OCI-M1 (cell line): ENCODE measurements at places on chromosomes 6 and 20.
A peak's percentile ranks its signal among the peaks of the same experiment; 100 is the strongest.

DNA sequence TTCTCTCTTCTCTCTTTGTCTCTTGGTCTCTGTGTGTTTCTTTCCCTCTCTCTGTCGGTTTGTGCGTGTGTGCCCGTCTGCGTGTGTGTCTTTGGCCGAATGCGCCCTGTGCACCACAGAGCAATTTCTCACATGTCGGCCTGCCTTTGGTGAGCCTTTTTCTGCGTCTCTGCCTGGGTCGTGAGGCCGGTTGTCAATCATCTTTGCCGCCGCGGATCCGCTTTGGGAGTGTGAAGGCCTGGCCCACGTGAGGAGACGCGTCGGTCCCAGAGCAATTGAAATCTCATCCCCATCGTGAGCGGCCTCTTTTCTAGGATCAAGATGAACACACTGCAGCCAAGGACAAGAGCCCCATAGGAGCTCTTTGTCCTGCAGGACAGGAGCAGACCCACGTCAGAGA lies 580.7 kb upstream of the ZNF337 start:
- DNase-seq, result no peak

DNA sequence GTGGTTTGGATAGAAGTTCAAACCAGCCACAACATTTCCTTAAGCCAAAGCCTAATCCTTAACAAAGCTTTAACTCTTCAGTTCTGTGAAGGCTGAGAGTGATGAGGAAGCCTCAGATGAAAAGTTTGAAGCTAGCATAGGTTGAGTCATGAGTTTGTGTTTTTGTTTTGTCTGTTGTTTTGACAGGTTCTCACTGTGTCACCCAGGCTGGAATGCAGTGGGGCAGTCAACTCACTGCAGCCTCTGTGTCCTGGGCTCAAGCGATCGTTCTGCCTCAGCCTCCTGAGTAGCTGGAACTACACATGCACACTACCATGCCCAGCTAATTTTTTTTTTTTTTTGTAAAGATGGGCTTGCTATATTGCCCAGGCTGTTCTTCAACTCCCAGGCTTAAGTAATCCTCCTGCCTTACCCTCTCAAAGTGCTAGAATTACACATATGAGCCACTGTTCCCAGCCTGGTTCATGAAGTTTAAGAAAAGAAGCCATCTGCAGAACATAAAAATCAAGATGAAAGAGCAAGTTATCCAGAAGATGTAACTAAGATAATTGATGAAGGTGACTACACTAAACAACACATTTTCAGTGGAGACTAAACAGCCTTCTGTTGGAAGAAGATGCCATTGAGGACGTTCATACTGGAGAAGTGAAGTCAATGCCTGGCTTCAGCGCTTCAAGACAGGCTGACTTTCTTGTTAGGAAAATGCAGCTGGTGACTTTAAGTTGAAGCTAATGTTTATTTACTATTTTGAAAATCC lies 96.2 kb downstream of the SMAP1 start:
- no peak for DNase-seq

DNA sequence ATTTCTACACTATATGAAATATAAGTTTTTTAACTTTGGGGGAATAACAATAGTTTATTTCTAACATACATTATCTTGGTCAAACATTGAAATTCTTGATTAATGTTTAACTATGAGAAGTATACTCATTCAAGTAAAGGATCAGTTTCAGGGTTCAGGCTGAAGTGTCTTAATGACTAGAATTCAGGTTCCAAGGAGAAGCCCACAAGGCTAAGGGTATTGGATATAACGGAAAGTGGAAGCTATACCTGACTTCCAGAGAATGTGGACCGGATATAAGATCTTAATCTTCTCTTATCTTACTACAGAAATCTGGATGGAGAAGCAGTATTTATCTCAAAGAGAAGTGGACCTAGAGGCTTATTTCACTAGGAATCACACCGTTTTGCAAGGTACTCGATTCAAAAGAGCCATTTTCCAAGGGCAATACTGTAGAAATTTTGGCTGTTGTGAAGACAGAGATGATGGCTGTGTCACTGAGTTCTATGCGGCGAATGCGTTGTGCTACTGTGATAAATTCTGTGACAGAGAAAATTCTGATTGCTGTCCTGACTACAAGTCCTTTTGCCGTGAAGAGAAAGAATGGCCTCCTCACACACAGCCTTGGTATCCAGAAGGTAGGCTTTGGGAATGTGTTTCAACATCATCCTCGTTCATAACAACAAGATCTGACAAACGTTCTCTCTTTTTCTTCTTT lies at the start of gene TINAG:
TINAG (plus strand) TSS at position 153 of the 697 bp plus-strand sequence; CDS start at position 263, 110 bp downstream.
- DNase-seq, result no peak

DNA sequence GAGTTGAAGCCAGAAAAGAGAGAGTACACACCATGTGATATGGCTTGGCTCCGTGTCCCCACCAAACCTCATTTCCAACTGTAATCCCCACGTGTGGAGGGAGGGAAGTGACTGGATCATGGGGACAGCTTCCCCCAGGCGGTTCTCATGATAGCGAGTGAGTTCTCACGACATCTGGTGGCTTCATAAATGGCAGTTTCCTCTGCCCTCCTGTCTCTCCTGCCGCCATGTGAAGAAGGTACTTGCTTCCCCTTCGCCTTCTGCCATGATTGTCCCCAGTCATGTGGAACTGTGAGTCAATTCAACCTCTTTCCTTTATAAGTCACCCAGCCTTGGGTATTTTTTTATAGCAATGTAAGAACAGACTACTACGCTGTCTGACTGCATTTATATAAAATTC lies 40.3 kb downstream of the TAF4 start:
- no peak for DNase-seq

- peak; percentile 33 for DNase-seq
These were observed 24.4 kb downstream of the DNAH8 start for GRCh38 chr6:38739532-38739931.

- DNase-seq, result no peak
These were observed 975.8 kb upstream of the DEFB115 start for GRCh38 chr20:30281584-30282197.

DNA sequence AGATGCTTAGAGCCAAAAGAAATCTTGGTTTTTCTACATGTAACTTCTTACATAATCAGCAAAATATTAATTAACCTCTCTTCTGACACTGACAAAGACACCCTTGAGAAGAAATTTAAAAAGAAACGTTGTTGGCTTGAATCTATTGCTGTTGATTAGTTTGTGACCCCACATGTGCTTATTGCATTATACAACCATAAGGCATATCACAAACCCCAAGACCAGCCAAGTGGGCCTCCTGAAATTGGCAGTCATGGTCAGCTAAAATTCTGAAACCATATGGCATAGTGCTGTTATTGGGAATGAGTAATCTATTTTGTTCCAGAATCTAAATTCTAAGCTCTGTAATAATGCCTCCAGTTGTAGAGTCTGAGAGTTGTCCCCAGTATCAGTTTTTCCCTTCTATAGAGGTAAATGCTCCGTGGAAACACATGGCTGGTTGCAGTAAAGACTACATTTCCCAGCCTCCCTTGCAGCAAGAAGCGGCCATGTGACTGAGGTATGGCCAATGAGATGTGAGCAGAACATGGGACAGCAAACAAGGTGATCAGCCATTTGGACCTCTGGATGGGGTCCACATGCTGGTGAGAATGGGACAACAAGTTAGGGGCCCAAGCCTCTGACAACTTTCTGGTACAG lies 42.3 kb upstream of the PTPN1 start:
- peak; percentile 46 for DNase-seq

- DNase-seq, result peak; percentile 34
These were observed at the start of gene ZC3H12D for GRCh38 chr6:149484733-149485700. TSS of gene ZC3H12D (minus strand) at chr6:149485014. CDS start at chr6:149474543, 10,471 bp downstream.

GRCh38 chr6:53172468-53172803 lies 23.8 kb upstream of the GCM1 start:
- DNase-seq, result no peak

DNA sequence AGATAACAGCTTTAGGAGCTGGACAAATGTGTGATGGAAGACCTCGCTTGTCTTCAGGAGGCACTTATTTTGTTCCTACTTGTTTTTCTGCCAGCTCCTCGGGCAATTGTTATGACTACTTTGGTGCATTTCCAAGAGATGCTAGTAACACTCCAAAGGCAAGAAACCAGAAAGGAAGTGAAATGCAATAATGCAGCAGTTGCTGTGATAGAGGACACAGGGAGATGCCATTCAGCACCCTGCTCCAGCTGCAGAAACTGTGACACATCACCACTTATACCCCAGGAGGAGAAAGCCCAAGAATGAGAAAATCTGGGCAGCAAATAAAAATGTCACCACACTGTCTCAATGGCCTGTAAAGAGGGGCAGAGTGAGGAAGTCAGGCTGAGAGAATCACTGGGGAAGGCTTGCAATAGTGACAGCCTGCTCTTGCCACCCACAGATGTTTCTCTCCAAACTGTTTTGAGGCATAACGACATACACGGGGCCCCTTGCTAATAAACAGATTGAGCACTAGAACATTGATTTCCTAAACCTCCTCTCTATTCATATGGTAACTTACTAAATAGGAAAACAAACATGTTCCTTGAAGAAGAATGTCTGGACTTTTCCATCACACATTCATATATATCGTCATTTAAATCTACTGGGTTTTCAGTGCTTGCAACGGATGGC lies 231.0 kb upstream of the PRND start:
- DNase-seq, result no peak

GRCh38 chr6:111939902-111940301 lies 66.7 kb upstream of the FYN start:
- no peak for DNase-seq

- DNase-seq, result no peak
These were observed 571.8 kb downstream of the QKI start for GRCh38 chr6:163986313-163986712.

DNA sequence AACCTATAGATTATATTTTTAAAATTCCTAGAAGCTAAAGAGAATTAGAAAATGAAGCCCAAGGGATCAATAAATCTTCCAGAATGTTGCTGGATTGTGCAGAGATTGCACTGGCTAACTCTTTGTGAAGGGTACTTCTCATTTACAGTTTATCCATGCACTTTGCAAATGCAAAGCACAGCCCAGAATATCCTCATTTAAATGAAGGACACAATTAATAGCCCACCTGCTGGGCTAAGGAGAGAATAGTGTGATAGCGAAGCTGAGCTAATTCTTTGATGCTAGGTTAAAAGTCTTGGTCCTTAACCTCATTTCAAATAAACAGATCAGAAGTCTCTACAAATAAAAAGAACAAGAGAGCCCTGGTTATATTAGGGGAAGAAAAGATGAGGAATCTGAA lies 72.5 kb downstream of the SMPDL3A start:
- DNase-seq, result no peak

- peak; percentile 7 for DNase-seq
These were observed 146.9 kb downstream of the MACROD2 start for GRCh38 chr20:14142171-14142570.

GRCh38 chr6:166839569-166839968 lies 116.8 kb downstream of the RNASET2 start:
- DNase-seq, result no peak

DNA sequence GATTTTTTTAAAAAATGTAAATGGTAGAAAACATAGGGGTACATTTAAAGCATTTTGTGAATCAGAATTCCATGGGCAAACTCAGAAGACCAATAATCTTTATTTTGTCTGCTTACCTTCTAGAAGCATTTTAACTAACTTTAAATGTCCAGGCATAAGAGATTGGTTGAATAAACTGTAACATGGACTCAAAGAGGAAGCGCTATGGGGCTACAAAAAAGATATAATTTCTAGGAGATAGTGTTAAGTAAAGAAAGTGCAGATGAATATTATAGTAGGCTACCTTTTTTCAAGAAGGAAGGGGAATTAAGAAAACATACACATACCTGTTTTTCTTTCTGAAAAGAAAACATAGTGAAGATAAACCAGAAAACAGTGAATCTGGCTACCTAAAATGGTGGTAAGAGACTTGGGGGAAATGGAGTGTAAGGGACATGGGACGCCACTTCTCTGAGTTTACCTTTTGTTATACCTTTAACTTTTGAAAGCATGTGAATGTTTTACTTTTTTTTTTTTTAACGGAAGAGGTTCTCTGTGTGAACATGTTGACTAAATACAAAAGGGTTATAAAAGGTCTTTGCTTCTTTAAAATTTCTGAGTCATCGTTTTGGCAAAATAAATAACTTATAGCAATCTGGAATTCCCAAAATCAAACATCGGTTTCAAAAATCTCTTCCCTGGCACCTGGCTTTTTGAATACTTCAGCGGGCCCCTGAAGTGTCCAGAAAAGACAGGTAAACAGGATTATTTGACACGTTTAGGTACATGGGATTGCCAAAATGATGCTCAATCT lies 133.4 kb downstream of the OR2B2 start:
- DNase-seq, result no peak
